ENCODE measurements at places on chromosomes 13 and 19. TPM values are rescaled to one million over a fixed set of nuclear protein-coding genes. Genes with fewer than 3 reads are reported as not detected.

Gene CBARP
- total RNA-seq = 1.5 TPM

DNA sequence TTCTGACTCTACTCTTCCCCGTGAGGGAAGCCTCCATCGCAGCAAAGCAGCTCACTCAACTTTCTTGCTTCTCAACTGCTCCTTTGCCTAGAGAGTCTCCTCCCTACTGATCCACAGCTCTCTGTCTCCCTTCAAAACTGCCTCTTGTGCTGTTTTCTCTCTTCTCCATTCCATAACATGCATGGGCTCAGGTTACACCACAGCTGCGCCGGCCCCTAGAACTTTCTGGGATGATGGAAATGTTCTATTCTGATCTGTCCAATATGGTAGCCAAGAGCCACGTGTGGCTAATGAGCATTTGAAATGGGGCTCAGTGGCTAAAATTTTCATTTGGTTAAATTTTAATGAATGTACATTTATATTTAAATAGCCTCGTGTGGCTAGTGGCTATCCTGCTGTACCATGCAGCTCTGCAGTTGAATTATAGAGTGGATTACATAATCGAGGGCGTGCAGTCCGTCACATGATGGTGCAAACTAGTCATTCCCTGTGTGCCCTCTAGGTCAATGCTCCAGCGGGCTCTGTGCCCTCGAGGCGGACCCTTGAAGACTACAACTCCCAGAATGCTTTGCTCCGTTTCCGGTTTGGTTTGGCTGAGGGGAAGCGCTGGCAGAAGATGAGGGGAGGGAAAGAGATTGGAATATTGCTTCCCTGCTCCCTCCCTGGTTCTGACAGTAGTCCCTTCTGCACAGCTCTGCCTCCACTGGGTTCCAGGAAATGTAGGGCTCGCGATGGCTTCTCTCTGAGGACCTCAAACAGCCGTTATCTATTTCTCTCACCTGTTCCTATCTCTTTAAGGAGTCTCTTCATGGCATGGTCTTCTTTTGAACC lies 109.8 kb downstream of the CACNA1A start:
- no peak for DNase-seq

Gene POU4F1
- total RNA-seq = not detected

DNA sequence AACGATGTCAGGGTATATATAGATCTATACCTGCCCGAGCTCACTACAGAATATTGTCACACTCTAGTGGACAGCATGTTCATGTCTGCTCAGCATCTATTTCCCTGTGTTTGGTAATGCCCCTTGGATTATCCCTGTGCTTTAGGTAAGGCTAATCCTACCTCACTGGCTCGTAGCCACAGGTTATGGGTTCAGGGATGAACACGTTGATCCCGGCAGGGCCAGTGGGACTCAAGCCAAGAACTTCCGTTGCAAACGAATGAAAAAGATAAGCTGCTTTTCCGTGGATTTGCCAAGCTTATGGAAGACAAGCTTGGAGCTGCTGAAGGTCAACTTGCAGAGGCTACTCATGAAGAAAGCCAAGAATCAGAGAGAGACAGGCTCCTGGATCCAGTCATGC lies 400.0 kb upstream of the TSHZ3 start:
- no peak for DNase-seq

Gene CCDC70
- not detected for total RNA-seq

Gene NOVA2
- total RNA-seq = 7.9 TPM

DNA sequence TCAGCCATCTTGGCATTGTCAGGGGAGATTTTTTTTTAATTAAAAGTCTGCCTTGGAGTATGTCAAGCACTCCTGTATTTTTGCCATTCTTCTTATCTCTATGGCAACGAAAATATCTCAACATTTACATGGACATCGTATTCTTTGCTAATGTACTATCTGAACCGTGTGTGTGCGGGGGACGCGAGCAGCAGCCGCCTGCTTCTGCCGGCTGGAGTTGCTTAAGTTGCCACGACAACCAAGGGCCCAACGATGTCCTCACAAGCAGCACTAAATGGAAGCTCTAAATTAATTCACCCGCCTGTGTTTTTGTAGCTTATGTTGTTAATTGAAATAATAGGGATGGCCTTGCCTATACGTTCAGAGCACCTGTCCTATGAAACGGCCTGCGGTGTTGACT lies 309.5 kb downstream of the TEX29 start:
- DNase-seq = no peak
